ENCODE measurements at places on chromosomes 16 and 17. TPM values are rescaled to one million over a fixed set of nuclear protein-coding genes. Genes with fewer than 3 reads are reported as not detected.

The HIC1 gene
- 22.1 TPM for total RNA-seq

GRCh38 chr17:31428111-31428510, 36.6 kb downstream of the RAB11FIP4 start:
- no peak for DNase-seq

DNA sequence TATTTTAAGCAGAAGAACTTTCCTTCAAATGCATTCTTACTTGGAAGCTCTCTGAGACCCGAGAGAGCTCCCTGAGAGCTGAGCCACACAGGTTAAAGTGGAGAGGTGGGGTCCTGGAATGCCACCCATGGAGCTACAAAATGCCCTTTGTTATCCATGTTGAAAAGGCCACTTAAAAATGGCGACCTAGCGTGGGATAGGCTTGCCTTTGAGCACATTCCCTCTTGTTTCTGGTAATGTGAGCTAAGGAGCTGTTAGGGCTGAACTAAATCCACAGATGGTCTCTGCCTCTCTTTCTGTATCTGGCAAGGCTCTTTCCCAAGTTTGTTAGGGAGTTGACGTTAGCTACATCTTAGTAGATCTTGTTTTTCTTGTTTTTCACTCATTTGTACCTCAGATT, 171.6 kb downstream of the SNX29 start:
- no peak for DNase-seq

DNA sequence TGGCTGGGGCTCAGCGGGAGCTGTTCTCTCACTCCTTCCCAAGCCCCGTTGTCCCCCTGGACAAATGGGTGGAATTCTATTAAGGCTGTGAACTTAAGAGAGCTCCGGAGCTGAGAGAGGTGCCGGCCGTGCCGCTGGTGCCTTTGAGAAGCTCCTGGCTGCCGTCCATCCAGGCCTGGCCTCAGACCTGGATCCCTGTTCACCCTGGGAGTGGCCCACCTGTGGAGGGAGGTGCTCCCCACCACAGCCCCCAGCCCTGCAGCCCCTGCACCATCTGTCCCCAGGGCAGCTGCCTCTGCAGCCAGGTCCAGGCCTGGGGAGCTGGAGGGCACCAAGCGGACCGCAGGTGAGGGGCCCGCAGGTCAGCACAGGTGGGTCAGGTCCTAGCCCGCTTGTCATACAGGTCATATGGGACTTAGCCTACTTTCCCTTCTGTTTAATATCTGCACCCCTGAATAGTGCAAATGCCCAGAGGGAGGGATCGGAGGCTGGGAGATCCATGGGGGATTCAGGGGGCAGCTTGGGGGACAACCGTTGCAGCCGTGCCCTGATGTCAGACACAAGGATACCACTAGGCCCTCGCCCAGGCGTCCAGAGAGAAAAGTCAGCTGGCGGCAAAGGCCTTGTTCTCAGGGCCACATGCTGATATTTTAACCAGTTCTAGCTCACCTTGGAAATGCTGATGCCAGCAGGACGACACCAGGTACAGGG, 15.2 kb upstream of the METRNL start:
- DNase-seq, result peak; percentile 15

- DNase-seq, result no peak
These were observed 5.0 kb downstream of the ABHD15 start for GRCh38 chr17:29561554-29562517.
